ENCODE measurements at places on chromosomes 1 and 21.

DNA sequence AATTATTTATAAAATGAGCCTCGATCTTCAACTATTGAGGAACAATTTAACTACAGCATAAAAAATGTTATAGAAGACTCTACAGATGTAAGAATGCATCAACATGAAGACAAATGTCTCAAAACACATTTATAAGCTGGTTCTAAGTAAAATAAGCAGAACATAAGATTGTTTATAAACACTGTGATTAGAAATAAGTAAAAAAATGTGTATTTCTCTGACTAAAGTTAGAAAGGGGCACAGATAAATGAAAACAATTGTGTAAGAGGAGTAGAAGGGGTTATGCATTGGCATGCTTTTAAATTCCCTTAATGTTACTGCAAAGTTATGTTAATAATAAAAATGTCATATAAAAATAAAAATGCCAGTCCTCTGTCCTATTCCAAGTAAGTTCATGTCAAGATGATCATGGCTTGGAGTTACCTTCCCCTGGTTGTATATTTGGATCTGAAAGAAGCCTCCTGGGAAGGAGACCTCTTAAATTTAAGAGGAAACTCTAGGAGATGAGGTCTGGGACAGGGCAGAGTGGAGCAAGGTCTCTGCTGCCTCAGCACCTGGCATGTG is 70.2 kb upstream of the FAM20B start:
- no peak for DNase-seq

DNA sequence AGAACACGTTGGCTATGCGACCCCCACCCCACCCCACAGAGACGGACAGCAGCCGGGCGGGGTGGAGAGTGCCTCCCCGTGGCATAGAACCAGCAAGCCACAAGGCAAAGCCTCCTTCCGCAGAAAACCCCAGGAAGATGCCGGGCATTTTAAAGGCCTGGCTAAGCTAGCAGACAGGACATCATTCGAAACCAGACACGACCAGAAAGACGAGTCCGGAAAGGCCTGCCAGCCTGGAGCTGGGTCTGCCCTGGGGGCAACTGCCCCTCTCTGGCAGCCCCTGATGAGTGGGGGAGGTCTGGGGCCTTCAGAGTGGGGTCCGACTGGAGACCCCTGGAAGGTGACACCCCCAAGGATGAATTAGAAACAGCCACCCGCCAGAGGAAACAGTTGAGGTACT is 8.5 kb downstream of the FTCD start:
- DNase-seq, result no peak

GRCh38 chr1:15768388-15768787 is 9.8 kb downstream of the FBLIM1 start:
- no peak for DNase-seq

DNA sequence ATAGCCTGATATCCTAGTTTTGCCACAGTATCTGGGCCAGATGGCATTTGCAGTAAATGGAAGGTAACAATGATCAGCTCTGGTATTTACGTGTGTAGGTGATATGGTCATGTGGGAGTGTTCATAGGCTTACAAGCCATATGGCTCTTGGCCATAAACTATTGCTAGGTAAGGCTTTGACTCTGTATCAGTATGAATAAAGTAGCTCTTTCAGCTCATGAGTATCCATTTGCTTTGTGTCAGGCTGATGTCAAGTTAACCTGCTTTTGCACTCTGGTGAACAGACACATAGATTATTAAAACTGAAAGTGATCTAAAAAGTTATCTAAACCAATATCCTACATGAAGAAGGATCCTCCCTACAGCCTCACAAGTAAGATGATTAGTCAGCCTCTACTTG is 69.0 kb downstream of the DDR2 start:
- no peak for DNase-seq

DNA sequence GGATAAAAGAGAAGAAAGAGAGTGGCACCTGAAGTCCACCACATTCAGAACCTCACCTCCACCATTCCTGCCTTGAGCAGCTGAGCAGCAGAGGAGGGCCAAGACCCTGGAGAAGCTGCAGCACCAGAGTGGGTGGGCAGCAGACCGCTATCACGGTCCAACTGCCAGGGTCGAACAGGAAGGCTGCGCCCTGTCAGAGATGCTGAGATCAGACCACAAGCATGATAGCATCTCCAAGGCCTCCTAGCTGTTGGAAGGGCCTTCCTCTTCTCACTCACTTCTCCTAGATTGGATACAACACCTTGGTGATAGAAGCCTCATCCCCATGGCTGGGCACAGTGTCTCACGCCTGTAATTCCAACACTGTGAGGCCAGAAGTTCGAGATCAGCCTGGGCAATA is 12.1 kb upstream of the SLC45A3 start:
- no peak for DNase-seq

- peak; percentile 45 for DNase-seq
These were observed 618 bp downstream of the TRAPPC10 start for GRCh38 chr21:44012474-44013379.

DNA sequence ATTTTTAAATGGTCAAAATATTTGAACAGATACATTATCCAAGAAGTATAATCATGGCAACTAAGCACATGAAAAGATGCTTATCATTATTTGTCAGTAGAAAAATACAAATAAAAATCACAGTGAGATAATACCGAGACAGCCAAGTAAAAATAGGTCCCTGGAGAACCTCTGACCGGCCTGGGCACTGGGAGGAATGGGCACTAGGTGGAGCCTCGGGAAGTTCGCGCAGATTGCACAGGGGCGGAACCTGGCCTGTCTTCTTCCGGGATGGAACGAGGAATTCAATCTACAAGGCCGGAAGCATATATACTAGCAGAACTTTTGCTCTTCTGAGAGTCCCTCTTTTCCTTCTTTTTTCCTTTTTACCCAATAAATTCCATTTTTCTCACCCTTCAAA is 148.5 kb upstream of the CHRM3 start:
- no peak for DNase-seq

DNA sequence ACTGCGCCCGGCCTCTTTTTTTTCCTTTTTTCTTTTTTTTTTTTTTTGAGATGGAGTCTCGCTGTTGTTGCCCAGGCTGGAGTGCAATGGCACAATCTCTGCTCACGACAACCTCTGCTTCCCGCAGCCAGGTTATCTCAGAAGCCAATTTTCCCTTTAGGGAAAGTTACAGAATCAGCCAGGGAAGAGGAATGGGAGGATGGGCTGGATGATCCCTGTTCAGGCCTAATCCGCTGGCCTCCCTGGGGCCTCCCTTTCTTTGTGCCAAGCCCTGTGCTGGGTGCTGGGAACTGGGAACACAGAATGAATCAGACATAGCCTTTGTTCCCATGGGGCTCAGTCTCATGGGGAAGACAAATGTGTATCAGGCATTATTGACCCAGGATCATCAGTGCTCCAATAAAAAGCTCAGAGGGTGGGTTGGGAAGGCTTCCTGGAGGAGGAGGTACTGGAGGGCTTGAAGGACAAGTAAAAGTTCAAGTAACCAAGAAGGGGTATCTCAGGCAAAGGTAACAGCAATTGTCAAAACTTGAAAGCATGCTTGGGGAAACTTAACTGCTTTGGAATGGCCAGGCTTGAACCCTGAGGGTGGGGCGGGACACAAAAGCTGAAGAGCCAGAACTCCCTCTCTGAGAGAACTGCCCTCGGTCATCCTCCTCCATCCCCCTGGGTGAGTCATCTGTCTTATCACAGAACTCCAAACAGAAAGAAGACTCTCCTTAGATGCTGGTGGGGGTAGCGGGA is 14.3 kb downstream of the ECHDC2 start:
- no peak for DNase-seq

- no peak for DNase-seq
These were observed 18.4 kb downstream of the RSPO1 start for GRCh38 chr1:37616330-37616729.

GRCh38 chr1:213670692-213671023 is 317.1 kb upstream of the PROX1 start:
- DNase-seq, result no peak

- no peak for DNase-seq
These were observed 86.1 kb downstream of the NPHP4 start for GRCh38 chr1:5906116-5906515.

DNA sequence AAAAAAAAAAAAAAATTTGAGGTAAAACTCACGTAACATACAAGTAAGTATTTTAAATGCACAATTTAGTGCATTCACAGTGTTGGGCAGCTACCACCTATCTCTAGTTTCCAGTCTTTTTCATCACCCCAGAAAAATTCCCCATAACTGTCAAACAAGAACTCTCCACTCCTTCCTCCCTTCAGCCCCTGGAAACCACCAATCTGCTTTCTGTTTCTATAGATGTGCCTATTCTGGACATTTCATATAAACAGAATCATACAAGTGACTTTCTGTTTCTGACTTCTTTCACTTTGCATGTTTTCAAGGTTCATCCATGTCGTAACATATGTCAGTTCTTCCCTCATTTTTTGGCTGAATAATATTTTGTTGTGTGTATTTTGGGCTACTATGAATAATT is 24.9 kb upstream of the ETS2 start:
- DNase-seq, result no peak

GRCh38 chr1:71586030-71586429 is 505.2 kb upstream of the ZRANB2 start:
- DNase-seq, result no peak

GRCh38 chr1:95119273-95119672 is 2.1 kb downstream of the TLCD4 start:
- DNase-seq, result no peak

- DNase-seq, result no peak
These were observed 40.6 kb upstream of the CLIC4 start for GRCh38 chr1:24704411-24705259.

- DNase-seq, result no peak
These were observed 116.3 kb upstream of the CACYBP start for GRCh38 chr1:174883409-174883808.

GRCh38 chr21:45293726-45294401 is 6.2 kb upstream of the POFUT2 start:
- no peak for DNase-seq

DNA sequence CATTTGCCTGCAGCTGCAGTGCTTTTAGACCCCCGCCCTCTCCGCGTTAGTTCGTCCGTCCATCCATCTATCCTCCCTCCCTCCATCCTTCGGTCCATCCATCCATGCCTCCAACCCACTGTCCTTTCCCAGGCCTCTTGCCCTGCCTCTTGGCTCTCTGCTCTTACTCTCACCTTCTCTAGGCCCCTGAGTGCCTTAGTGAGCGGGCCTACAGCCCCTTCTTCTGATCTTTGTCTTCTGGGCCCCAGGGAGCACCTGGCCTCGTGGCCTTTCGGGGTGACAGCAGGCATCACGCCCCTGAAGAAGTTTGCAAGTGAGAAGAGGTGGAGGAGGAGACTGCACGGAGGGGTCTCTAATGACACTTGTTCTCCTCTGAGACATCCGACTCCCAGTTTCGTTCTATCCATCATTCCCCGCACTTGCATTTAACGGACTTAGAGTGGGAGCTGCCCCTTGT is 842 bp downstream of the ATXN7L2 start:
- DNase-seq, result no peak

GRCh38 chr1:19081218-19081893 is 124.9 kb upstream of the IFFO2 start:
- DNase-seq, result no peak

GRCh38 chr1:54833121-54833520 is 32.0 kb upstream of the TTC22 start:
- no peak for DNase-seq

GRCh38 chr1:246035060-246035541 is 472.0 kb downstream of the SMYD3 start:
- DNase-seq, result no peak

DNA sequence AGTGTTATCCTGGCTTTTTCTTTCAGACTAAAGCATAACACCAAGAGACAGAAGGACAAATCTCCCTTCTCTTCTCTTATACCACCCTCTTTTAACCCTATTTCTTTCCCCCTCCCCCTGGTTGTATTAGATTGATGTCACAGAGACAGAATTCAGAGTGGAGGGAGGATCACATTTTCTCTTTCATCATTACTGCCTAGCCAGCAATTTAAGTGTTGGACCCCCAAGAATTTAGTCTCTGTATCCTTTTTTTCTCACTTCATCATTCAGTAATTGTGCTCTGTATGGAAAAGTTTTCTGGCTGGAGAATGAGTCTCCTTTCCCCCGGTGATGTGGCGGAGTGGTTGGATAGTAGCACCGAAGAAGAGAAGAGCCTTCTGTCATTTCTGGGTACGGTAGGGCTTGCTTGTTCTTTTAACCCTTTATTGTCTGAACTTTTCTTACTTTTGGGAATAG is 124.8 kb downstream of the CLEC20A start:
- peak; percentile 57 for DNase-seq

DNA sequence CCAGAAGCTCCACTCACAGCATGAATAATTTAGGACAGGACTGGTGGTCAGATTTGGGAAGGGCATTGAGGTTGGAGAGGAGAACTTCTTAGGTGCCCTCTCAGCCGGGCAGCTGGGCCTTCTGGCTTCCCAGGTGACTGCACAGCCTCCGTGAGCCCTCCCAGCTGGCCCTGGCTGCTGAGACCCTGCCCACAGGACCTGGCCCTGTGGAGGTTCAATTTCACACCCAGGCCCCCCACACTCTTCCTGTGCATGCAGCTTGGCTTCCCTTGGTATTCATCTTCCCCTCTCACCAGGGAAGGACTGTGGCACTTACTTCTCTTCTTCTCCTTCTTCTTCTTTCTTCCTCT is 50.6 kb downstream of the NDUFS5 start:
- no peak for DNase-seq

DNA sequence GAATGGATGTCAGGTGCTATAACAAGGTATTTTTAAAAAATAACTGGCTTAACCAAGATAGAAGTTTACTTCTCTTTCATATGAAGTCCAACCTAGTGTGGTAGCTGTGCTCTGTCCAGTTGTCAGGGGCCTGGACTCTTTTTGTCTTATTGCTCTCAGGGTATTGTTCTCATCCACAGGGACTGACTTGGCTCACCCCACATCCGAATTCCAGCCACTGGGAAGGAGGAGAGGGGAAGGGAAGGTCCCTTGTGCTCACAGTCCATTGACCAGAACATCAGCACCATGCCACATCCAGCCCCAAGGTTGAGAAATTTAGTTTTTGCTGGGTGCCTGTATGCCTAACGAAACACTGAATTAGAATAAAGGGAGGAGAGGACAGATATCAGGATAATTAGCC is 8.7 kb downstream of the EEIG2 start:
- no peak for DNase-seq

DNA sequence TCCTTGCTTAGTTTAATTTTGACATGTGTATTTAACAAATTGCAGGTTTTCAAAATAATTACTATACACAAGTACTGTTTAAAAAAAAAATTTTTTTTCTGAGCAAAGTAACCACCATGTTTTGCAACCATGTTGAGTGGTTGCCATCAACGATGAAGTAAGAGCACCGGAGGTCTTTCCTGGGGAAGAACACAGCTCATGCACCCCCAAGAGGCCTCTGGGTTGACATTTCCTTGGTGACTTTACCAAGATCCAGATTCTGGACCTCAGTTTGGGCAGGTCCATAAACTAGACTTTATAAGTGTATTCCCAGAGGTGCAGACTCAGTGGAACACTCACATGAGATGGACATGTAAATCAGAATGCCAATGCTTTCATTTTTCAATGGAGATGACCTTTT is 36.8 kb upstream of the RALGPS2 start:
- DNase-seq, result no peak

DNA sequence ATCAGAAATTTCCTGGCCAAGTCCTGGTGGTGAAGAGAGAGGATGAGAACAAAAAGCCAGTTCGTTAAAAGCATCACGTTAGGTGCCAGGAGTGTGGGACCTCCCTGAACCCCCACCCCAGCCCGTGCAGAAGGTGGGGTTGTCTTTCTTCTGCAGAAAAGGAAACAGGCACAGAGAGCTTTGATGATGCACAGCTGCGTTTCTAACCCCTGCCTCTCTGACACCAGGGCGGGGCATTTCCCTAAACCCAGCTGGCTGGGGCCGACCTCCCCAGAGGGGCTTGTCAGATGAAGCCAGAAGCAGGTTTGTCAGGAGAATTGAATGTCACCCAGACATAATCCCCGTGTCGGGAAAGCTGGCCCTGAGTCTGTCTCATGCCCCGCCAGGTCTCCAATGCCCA is 189.3 kb upstream of the EDN2 start:
- no peak for DNase-seq

- DNase-seq, result no peak
These were observed 553 bp upstream of the SLC30A2 start for GRCh38 chr1:26046246-26047095.
